ENCODE measurements at places on chromosomes 13 and 19. TPM values are rescaled to one million over a fixed set of nuclear protein-coding genes. Genes with fewer than 3 reads are reported as not detected.

The LRRC25 gene
- total RNA-seq, result not detected

The MBD3L3 gene
- not detected for total RNA-seq

The SLC1A5 gene
- 62.6 TPM for total RNA-seq

The KLK15 gene
- not detected for total RNA-seq

DNA sequence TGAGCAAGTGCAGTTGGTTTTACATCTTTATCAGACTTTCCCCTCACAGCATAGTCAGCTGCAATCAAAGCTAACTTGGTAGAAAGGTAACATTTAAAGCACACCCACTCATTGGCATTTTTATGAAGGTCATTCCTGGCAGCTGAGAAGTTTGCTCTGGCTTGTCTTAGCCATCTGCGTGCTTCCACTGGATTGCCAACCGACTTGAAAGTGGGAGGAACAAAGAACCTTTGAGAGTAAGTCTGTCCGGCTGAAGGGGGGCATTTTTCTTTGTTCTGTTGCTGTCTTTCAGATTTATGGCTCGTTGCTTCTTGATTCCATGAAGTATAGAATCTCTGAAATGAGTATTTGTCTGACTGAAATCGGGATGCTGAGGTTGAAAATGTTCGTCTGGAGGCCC is 103.1 kb downstream of the SACS start:
- no peak for DNase-seq

DNA sequence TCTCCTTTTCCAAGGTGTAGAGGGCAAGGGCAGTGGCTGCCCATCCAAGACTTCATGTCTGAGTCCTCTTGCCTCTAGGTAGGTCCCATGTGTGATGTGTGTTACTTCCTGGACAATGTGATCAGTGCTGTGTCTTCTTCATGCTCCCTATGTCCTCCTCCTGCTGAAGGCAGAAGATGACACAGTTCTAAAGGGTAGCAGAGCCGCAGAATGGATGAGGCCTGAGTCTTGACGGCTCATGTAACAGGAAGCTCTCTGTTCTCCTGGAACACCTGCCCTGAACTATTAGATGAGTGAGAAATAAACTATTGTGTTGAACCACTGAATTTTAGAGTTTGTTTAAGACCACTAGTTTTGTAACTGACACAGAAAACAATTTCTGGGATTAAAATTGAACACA is 165.9 kb downstream of the NDFIP2 start:
- DNase-seq, result no peak

DNA sequence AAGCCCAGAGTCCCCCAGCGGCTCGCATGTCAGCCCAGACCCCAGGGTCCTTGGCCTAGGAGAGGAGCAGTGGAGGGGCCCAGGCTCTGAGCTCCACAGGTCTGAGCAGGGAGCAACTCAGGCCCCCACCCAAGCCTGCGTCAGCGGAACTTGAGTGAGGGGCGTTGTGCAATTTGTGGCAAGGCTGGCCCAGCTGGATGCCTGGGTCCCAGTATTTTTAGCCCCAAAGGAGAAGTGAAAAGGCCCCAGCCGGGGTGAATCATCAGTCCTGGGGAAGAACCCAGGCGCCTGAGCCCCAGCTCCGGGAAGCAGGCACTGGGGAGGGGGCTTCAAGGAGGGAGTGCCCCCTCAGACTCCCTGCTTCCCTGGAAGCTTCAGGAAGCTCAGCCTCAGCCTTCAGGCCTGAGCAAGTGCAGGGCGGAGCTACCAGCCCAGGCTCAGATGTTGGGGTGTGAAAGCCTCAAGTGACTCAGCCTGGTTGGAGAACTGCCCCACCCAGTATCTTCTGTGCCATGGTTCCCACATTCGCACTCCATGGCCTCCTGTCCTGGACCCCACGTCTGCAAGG is 7.2 kb downstream of the MED29 start:
- DNase-seq, result no peak

Data from endothelial cell (in vitro differentiated cells).